ENCODE measurements at places on chromosomes 3 and 15. TPM values are rescaled to one million over a fixed set of nuclear protein-coding genes. Genes with fewer than 3 reads are reported as not detected.

Gene THPO
- 0.93 TPM for total RNA-seq

GRCh38 chr3:175222356-175222755 is 363.2 kb downstream of the NAALADL2 start:
- H3K36me3 ChIP-seq: no peaks in the 10 kb centered on the region
- DNase-seq: no peak
- H3K27me3 ChIP-seq: no peaks in the 10 kb centered on the region
- H3K4me3 ChIP-seq: no peak overlapping the region
- H3K4me1 ChIP-seq: no peaks in the 10 kb centered on the region
- H3K27ac ChIP-seq: no peak overlapping the region

GRCh38 chr3:79983118-79983517 is 215.3 kb upstream of the ROBO1 start:
- no peak overlapping the region for H3K4me3 ChIP-seq
- no peaks in the 10 kb centered on the region for H3K27me3 ChIP-seq
- no peaks in the 10 kb centered on the region for H3K36me3 ChIP-seq
- H3K4me1 ChIP-seq: no peaks in the 10 kb centered on the region
- no peak overlapping the region for H3K27ac ChIP-seq
- DNase-seq: no peak

- no peaks in the 10 kb centered on the region for H3K27me3 ChIP-seq
- H3K36me3 ChIP-seq: no peaks in the 10 kb centered on the region
- H3K4me1 ChIP-seq: no peaks in the 10 kb centered on the region
- H3K4me3 ChIP-seq: no peak overlapping the region
Measured at GRCh38 chr15:35713733-35714132, 167.8 kb upstream of the DPH6 start.

DNA sequence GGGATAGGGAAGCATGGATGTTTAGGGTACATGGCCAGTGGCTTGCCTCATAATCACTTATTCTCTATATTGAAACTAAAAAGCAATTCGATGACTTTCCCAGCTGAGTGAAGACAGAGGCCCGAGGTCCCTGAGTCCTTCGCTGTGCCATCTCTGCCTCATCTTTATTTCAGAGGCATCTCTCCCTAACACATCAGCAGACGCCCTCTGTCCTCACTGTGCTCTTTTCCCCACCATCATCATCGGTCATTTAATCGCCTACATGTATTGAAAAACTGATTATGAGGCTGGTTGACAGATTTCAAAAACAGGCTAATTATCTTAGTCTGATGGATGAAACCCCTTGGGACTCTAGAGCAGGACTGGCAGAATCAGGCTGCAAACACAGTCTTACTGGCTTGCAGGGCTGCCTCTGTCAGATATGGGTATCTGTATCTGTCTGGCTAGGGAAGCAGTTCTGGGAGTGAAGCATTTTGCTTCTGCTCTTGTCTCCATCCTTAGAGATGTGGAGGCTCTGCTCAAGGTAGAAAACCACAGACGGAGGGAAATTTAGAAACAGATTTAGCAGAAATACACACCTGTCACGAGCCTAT is 291.0 kb upstream of the CHRM5 start:
- no peak for DNase-seq
- H3K4me1 ChIP-seq: peaks cover 4% of the 10 kb centered on the region
- H3K36me3 ChIP-seq: no peaks in the 10 kb centered on the region

DNA sequence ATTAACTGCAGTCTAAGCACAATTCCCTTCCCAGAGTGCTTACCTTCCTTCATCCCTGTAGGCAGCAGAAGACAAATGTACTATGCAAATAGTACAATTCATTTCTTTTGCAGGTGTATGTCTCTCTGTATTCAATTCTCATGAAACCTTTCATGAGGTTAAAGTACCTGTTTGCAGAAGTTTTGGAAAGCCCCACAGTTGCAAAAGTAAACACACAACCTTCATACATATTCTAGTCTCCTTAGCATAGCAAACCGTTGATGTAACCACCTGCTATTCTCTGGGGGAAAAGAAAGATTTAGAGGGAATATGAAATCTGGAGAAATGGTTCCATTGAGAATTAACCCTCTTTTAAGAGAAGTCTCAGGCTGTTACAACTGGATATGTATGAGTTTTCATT is 200.3 kb upstream of the SUCLG2 start:
- DNase-seq: no peak
- H3K36me3 ChIP-seq: no peaks in the 10 kb centered on the region
- no peak overlapping the region for H3K4me3 ChIP-seq
- no peaks in the 10 kb centered on the region for H3K4me1 ChIP-seq
- H3K27me3 ChIP-seq: no peaks in the 10 kb centered on the region

DNA sequence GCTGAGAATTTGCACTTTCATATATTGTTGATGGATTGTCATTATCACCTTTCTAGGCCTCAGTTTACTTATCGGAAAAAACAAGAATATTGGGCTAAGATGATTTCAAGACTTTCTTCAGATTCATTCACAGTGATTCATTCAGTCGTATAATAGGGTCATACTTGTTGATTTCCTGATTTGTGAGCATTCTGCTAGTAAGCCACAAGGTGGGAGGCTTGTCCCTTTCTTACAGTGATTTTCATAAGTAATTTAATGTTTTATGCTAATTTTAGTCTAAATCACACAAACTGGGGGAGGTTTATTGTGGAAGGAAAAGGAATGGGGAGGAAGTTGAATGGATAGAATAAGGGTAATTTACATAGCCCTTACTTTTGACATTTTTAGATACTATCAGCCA is 126.8 kb upstream of the GOLGA6L4 start:
- DNase-seq: no peak
- H3K27me3 ChIP-seq: no peaks in the 10 kb centered on the region
- no peaks in the 10 kb centered on the region for H3K36me3 ChIP-seq
- no peak overlapping the region for H3K27ac ChIP-seq
- H3K4me1 ChIP-seq: no peaks in the 10 kb centered on the region
